ENCODE measurements at places on chromosomes 6 and 20.

- no peak for DNase-seq
Observed at GRCh38 chr20:18527836-18528235, 20.1 kb downstream of the SEC23B start.

DNA sequence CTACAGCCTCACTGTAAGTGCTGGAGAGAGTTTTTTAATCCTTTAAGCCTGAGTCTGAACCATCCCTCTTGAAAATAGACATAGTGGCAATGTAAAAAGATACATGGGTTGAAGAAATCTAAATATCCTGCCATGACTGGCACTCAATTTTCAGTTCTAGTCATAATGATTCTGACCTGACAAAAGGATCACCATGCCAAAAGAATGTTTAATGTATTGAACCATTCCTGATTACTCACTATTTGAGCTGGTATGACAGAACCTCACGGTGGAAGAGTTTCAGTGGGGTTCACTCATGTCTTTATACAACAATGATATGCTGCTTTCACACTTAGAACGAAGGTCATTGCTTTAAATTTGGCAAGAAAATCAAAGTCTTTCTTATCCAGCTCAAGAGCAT lies 93.4 kb downstream of the HIVEP2 start:
- no peak for DNase-seq

DNA sequence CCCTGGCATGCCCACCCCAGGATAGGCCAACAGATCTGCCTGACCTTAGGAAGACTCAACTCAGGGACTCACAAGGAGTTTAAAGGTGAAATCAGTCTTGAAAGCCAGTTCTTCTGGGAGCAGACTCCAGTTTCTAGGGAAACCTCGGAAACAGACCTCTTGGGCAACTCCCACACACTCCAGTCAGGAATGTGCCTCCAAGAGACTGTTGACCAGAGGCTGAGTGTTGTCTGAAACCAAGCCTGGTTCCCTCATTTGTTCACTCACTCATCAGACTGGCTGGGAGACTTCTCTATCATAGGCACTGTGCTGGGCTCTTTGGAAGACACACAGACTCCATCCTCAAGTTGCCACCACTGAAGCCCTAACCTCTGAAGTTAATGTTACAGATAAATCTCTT lies 1.8 kb downstream of the TREM1 start:
- no peak for DNase-seq

DNA sequence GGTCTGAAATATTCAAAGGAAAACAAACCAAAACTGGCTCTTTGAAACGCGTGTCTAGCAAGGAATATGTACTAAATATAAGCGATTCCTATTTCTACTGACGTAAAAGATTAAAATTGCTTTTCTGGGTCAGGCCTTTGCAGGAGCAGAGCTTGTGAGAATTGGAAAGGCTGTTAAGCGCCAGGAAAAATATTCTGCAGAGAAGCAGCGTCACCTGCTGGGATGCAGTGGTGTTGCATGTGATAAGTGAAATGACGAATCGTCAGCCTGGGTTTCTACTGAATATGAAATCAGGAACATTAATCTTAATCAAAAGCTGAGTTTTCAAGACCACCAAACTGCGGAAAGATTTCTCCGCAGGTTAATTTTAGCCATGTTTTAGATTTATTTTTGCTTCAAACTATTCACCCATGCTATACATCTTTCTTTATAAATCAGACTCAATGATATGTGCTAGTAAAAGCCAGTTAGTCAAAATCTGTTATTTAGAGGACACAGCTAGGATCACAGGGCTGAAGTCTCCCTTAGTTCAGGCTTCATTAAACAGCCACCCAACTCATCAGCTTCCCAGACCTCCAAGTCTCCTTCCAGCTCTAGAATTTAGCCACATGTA lies 67.4 kb downstream of the ALDH8A1 start:
- no peak for DNase-seq

DNA sequence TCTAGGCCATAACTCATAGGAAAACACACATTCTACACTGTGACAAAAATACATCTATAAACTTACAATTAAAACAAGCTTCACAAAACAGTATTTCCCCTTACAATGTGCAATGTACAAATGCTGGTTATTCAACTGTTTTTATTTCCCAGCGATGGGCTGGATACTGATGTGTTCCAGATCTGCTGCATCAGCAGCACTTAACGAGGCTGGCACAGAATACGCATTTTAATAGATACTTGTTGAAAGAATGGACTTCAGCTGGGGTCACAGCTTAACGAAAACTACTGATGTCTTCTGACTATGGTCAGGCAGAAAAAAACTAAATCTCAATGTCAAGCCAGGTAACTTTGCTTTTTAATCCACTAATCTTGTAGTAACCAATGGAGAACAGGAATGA lies 70.9 kb downstream of the B4GALT5 start:
- no peak for DNase-seq

- DNase-seq: no peak
Observed at GRCh38 chr6:73388433-73388799, 6.2 kb upstream of the DDX43 start.
